Fibroblast of lung (primary cell): ENCODE measurements at places on chromosomes 12 and 14. TPM values are rescaled to one million over a fixed set of nuclear protein-coding genes. Genes with fewer than 3 reads are reported as not detected.

TAS2R7 gene
- not detected in 2 replicates for total RNA-seq

RNASE3 gene
- total RNA-seq: not detected in 2 replicates

GLIPR1L2 gene
- total RNA-seq: 0.33 and 1.0 TPM in 2 replicates

OVCH1 gene
- total RNA-seq: 0.51 and 1.2 TPM in 2 replicates

RNF10 gene
- 93.0 and 174 TPM in 2 replicates for total RNA-seq

RDH16 gene
- 0.17 and 0.26 TPM in 2 replicates for total RNA-seq

CD163 gene
- total RNA-seq: 0.26 TPM in 1 of 2 replicates, not detected in the other

GPR65 gene
- total RNA-seq: under 0.01 and 0.17 TPM in 2 replicates

RAD51AP1 gene
- 1.0 and 4.1 TPM in 2 replicates for total RNA-seq

KRT81 gene
- not detected in 2 replicates for total RNA-seq

CDCA3 gene
- 1.5 and 9.1 TPM in 2 replicates for total RNA-seq

AMDHD1 gene
- total RNA-seq: under 0.01 and 0.33 TPM in 2 replicates

RNASE13 gene
- not detected in 2 replicates for total RNA-seq

CACNA2D4 gene
- 0.26 and 0.99 TPM in 2 replicates for total RNA-seq

LTB4R gene
- total RNA-seq: 0.66 and 1.0 TPM in 2 replicates

B3GNT4 gene
- under 0.01 and 0.33 TPM in 2 replicates for total RNA-seq

ZNF891 gene
- total RNA-seq: 1.0 and 1.2 TPM in 2 replicates

AHSA1 gene
- 60.3 and 71.1 TPM in 2 replicates for total RNA-seq

CRIP2 gene
- 37.5 and 68.5 TPM in 2 replicates for total RNA-seq

SCNN1A gene
- total RNA-seq: under 0.01 and 0.26 TPM in 2 replicates

MYF6 gene
- total RNA-seq: under 0.01 TPM in 1 of 2 replicates, not detected in the other

KRT78 gene
- not detected in 2 replicates for total RNA-seq

HVCN1 gene
- 5.9 and 7.4 TPM in 2 replicates for total RNA-seq

OR6C68 gene
- total RNA-seq: not detected in 2 replicates

EPYC gene
- not detected in 2 replicates for total RNA-seq

HOTAIR gene
- not detected in 2 replicates for total RNA-seq

CPNE6 gene
- not detected in 2 replicates for total RNA-seq

REP15 gene
- 0.77 and 0.99 TPM in 2 replicates for total RNA-seq

GPR132 gene
- 0.17 and 0.26 TPM in 2 replicates for total RNA-seq

NOP9 gene
- total RNA-seq: 16.2 and 16.7 TPM in 2 replicates

LIMA1 gene
- 70.6 and 171 TPM in 2 replicates for total RNA-seq

KLRG1 gene
- 1.0 and 1.8 TPM in 2 replicates for total RNA-seq

SNRPF gene
- 11.3 and 14.2 TPM in 2 replicates for total RNA-seq

TMEM121 gene
- 5.1 and 8.0 TPM in 2 replicates for total RNA-seq

NTF3 gene
- total RNA-seq: 1.5 and 5.9 TPM in 2 replicates

EXOC3L4 gene
- 0.26 and 0.50 TPM in 2 replicates for total RNA-seq

TSPAN19 gene
- not detected in 2 replicates for total RNA-seq

GSG1 gene
- 0.26 and 0.66 TPM in 2 replicates for total RNA-seq

B4GALNT3 gene
- not detected in 2 replicates for total RNA-seq

NGB gene
- total RNA-seq: not detected in 2 replicates

LRP1 gene
- total RNA-seq: 377 and 464 TPM in 2 replicates

OR6J1 gene
- not detected in 2 replicates for total RNA-seq

SLC25A3 gene
- 535 and 541 TPM in 2 replicates for total RNA-seq

PTPRR gene
- under 0.01 and 0.50 TPM in 2 replicates for total RNA-seq

TESPA1 gene
- not detected in 2 replicates for total RNA-seq

CCND2 gene
- total RNA-seq: 35.2 and 37.3 TPM in 2 replicates

POTEG gene
- total RNA-seq: not detected in 2 replicates

ADAM21 gene
- 0.51 and 0.66 TPM in 2 replicates for total RNA-seq

NANOG gene
- total RNA-seq: not detected in 2 replicates

TMEM30B gene
- total RNA-seq: 0.51 and 0.83 TPM in 2 replicates

KCNMB4 gene
- 0.33 and 0.51 TPM in 2 replicates for total RNA-seq

ERBB3 gene
- total RNA-seq: 0.66 and 1.3 TPM in 2 replicates

KRT83 gene
- total RNA-seq: not detected in 2 replicates

LRP1-AS gene
- total RNA-seq: not detected in 2 replicates

LRIG3 gene
- 65.7 and 118 TPM in 2 replicates for total RNA-seq

DAO gene
- total RNA-seq: not detected in 2 replicates

RTL1 gene
- total RNA-seq: not detected in 2 replicates

CLMN gene
- total RNA-seq: 0.83 and 1.0 TPM in 2 replicates
